ENCODE measurements at places on chromosomes 7 and 10. TPM values are rescaled to one million over a fixed set of nuclear protein-coding genes. Genes with fewer than 3 reads are reported as not detected.

DNA sequence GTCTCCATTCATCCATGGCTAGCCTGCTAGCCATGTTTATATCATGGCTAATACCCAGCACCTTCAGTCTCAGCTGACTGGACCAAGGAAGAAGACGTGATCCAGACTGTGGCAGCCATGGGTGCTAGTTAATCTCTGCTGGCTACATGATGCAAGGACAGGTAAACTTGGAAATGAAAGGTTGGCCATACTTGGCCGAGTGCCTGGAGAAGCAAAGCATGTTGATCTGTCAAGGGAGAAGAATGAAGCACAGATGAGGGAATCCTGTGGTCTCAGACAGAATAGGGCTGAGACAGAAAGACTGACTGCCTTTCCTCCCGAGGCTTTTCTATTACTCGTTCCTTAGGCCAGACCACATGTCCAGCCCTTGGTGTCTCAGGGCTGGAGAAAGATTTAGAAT lies 41.1 kb downstream of the CPVL start:
- DNase-seq: no peak

DNA sequence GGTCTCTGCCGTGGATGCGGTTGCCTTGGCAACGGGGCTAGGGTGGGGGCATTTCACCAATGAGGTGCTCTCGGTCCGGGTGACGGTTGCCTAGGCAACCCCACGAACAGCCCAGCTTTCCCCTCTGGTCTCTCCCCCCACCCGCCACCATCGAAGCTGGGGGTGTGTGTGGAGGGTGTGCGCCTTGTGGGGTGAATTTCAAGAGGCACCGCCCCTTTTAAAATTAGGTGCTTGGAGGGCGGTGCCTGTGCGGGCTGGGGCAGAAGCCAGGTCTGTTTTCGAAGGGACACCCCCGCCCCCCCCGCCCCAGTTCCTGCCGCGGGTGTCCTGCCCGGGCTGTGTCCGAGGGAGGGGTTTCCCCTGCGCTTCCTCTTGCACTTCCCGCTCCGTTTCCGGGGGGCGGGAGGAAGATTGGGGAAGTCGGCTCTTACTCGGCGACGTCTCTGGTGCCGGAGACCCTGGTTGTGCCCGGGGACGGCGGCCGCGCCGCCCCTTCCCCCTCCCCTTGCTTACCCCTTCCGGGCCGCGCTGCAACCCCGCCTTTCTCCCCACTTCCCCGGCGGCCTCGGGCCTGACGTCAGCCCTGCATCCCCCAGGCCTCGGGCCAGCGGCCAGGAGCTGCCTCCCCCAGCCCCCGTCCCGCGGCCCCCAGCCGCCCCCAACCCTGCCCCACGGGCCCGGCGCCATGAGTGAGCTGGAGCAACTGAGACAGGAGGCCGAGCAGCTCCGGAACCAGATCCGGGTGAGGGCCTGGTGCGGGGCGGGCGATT lies 2.2 kb downstream of the GNB2 start:
- no peak for DNase-seq

- DNase-seq: no peak
These were observed 7.3 kb downstream of the MMP21 start for GRCh38 chr10:125768219-125768855.

Gene HMX3
- not detected for total RNA-seq

Gene OPN1SW
- total RNA-seq: not detected
